ENCODE measurements at places on chromosomes 7 and 10.

GRCh38 chr7:69778138-69778537, 179.9 kb downstream of the AUTS2 start:
- DNase-seq, result no peak

GRCh38 chr7:108808549-108809266, 239.0 kb downstream of the DNAJB9 start:
- no peak for DNase-seq

DNA sequence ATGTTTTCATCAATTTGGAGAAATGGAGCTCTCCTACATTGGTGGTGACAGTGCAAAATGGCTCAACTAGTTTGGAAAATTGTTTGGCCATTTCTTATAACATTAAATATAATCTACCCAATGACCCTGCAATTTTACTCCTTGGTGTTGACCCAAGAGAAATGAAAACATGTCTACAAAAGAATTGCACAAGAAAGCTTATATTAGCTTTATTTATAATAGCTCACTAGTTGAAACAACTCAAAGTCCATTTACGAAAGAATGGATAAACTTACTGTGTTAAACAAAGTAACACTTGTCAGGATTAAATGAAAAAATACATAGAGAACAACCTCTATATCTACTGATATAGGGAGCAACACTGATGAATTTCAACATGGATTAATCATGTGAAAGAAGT, 539.9 kb downstream of the DNAJB9 start:
- no peak for DNase-seq

DNA sequence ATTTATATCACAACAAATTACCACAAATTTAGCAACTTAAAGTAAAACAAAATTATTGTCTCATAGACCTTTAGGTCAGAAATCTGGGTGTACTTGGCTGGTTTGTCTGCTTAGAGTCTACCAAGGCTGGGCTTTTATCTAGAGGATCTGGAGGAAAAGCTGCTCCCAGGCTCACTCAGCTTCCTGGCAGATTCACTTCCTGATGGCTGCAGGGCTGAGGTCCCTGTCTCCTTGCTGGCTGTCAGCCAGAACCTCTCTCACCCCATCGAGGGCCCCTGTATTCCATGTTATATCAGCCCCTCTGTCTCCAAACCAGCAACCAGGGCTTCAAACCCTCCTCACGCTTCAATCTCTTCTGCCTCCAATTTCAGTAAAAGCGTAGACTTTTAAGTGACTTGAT, 734.9 kb downstream of the NRG3 start:
- DNase-seq, result no peak

GRCh38 chr10:121525251-121526134, 72.8 kb downstream of the FGFR2 start:
- DNase-seq, result peak; percentile 34

GRCh38 chr7:148379677-148380076, 210.9 kb upstream of the C7orf33 start:
- DNase-seq, result no peak
